Pons (tissue), 1 donor: ENCODE measurements at places on chromosomes 6 and 20.

GRCh38 chr20:53402233-53403005 is 191.2 kb downstream of the ZNF217 start:
- DNase-seq = no peak

DNA sequence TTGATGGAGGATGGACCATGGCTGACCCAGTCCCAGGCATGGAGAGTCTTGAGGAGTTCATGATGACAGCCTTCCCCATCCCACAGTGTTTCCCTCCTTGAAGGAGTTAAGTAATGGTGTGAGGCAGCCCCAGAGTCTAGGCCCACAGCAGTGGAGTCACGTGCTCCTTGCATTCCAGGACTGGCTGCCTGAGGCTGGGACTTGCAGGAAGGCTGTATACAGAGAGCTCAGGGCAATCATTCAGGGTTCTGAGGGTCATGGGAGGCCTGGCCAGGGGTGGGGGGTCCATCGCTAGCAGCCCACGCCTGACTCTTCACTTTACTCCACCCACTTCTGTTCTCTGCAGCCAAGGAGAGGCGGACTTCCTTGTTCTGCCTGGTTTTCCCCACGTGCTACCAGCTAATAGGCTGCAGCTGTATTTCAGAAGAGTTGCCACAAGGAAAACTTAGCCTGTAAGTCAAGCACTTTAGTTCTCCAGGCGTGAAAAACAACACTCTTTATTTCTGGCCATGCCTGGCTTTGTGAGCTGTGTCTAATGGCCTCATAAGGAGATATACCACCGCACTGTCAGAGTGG is 272.5 kb downstream of the DHX35 start:
- DNase-seq = no peak

DNA sequence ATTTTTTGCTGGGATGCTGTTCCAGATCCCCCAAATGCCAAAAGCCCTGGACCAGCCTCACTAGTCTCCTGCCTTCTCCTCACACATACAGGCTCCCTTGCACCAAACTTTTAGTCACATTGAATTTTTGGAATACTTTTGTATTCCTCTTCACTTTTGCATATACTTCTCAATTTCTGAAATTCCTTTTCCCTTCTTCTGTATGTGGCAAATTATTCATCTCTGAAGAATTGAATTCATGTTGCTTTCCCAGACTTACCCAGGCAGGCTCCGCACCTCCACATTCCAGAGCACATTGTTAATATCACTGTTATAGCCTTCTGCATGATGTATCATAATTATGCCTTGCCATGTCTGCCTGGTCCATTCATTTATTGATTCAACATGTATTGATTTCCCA is 255.3 kb upstream of the POU3F2 start:
- DNase-seq = no peak

GRCh38 chr6:138957484-138957883 is 30.6 kb downstream of the REPS1 start:
- no peak for DNase-seq

GRCh38 chr20:17611290-17611539 is 41.3 kb downstream of the DSTN start:
- DNase-seq = no peak

DNA sequence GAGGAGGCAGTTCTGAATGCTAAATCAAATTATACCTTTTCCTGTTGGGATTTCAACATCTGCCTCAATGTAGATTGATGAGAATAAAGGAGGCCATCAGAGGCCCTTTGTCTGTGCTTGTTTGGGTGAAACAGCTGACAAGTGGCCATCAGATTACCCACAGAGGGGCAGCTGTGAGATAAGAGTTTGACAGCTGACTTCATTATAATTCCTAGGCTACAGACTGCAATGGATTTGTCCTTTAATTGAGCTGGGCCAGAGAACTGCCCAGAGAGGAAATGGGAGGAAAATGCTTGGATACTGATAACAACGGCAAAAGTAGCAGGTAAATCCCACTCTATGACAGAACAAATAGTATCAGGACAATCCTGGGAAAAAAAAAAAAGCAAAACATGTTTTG is 649.4 kb downstream of the HDGFL1 start:
- peak; percentile 65 for DNase-seq
